ENCODE measurements at places on chromosomes 6 and 20. TPM values are rescaled to one million over a fixed set of nuclear protein-coding genes. Genes with fewer than 3 reads are reported as not detected.

DNA sequence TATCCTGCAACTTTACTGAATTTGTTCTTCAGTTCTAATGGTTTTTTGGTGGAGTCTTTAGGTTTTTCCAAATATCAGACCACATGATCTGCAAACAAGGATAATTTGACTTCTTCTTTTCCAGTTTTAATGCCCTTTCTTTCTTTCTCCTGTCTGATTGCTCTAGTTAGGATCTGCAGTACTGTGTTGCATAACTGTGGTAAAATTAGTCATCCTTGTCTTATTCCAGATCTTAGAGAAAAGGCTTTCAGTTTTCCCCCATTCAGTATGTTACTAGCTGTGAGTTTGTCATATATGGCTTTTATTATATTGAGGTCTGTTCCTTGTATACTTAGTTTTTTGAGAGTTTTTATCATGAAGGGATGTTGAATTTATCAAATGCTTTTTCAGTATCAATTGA lies 4.3 kb downstream of the MICA start:
- no peak for DNase-seq

Gene CRISP2
- total RNA-seq, result not detected

DNA sequence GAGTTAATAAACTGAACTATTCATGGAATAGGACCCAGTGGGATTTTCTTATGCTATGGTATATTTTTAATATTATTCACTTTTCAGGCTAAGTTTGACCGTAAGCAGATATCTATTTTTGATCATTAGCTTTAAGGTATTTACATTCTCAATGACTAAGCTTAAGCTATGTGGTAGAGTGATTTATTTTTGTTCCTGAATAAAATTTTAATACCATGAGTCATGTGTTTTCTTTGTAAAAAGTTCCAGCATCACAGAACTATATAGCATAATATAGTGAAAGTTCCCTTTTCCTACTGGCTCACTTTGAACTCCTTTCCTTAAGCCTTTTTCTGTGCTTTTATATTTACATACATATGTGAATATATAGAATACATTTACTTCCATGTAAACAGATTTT lies 75.8 kb downstream of the BCKDHB start:
- no peak for DNase-seq

DNA sequence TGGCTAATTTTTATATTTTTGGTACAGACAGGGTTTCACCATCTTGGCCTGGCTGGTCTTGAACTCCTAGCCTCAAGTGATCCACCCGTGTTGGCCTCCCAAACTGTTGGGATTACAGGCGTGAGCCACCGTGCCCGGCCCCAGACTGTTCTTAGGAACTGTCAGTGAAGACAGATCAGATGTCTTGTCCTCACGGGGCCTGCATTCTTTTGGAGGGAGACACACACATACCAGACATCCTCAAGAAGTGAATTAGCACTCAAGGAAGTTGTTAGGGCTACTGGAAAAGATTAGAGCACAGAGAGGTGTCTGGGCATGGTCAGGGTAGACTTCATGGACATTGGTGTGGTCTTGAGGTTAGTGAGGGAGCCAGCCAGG lies 10.3 kb upstream of the LPIN3 start:
- no peak for DNase-seq

Gene GPX5
- total RNA-seq, result not detected

GRCh38 chr6:151224076-151224475 lies 15.7 kb upstream of the AKAP12 start:
- DNase-seq, result no peak

GRCh38 chr20:43722153-43722505 lies 4.7 kb downstream of the GTSF1L start:
- DNase-seq, result no peak

DNA sequence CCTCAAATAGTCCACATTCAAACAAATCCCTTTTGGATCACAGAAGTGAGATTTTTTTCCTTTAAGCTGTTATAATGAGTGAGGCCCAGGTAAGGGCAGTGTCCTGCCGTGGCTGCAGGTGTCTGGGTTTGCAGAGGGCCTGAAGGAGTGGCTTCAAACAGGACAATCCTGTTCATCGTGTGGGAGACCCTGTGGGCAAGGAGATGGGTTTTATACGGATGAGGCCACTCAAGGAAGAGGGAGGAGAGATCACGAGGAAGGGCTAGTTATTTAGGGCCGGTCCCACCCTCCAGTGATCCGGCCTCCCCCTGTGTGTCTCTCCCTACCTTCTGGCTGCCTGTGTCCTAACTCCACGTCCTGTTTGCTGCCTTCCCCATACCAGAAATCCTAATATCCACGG lies 33.8 kb downstream of the PPP1R14C start:
- no peak for DNase-seq

- no peak for DNase-seq
Observed at GRCh38 chr20:15561707-15562404, 1011.4 kb downstream of the KIF16B start.

Gene ANGPT4
- 0.70 TPM for total RNA-seq

Gene CYP24A1
- 2.5 TPM for total RNA-seq

Gene CCN6
- total RNA-seq, result 7.6 TPM

DNA sequence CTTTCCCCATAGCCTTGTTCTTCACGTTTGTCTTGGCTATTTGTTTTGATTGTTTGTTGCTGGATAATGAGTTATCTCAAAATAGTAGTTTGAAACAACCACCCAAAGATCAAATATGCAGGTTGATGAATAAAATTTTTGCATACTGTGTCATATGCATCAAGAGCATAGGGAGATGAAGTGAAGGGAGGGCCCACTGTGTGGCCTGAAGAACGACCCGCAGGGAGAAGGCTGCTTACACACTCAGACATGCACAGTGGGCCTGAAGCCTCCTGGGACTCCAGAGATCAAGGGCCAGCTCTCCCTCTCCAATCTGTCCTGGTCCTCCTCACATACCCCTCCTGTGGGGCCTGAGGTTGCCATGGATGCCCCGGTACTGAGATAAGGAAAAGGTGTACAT lies 16.2 kb upstream of the TREM2 start:
- no peak for DNase-seq

Gene C2
- 3.4 TPM for total RNA-seq

GRCh38 chr20:61640131-61640870 lies 388.2 kb downstream of the CDH4 start:
- DNase-seq, result no peak

- no peak for DNase-seq
Observed at GRCh38 chr6:113684382-113684901, 172.7 kb upstream of the MARCKS start.

GRCh38 chr20:10922941-10923340 lies 249.1 kb upstream of the JAG1 start:
- DNase-seq, result no peak

- no peak for DNase-seq
Observed at GRCh38 chr6:45786355-45786781, 229.3 kb downstream of the CLIC5 start.

- no peak for DNase-seq
Observed at GRCh38 chr20:40813708-40814630, 124.9 kb upstream of the MAFB start.

Gene MYLK2
- total RNA-seq, result not detected

Gene TRIM10
- 0.76 TPM for total RNA-seq

Gene KCNQ5
- not detected for total RNA-seq

DNA sequence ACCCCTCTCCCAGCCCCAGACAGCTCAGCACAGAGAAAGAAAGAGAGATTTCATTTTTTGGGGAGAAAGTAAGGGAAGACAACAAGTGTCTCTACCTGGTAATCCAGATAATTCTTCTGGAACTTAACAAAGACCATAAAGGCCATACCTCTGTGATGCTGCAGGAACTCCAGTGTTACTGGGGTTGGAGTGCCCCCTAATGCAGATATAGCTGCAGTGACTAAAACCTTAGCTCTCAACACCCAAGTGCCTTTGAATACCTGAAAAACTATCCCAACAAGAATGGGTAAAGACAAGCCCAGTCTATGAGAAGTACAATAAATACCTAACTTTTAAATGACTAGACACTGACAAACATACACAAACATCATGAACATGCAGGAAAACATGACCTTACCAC lies 365.3 kb upstream of the PTCHD4 start:
- DNase-seq, result no peak

Gene TBX18
- total RNA-seq, result 0.62 TPM

GRCh38 chr6:12286373-12287110 lies 3.6 kb upstream of the EDN1 start:
- no peak for DNase-seq

Gene TPBG
- 30.4 TPM for total RNA-seq

Gene PNPLA1
- total RNA-seq, result 28.9 TPM

DNA sequence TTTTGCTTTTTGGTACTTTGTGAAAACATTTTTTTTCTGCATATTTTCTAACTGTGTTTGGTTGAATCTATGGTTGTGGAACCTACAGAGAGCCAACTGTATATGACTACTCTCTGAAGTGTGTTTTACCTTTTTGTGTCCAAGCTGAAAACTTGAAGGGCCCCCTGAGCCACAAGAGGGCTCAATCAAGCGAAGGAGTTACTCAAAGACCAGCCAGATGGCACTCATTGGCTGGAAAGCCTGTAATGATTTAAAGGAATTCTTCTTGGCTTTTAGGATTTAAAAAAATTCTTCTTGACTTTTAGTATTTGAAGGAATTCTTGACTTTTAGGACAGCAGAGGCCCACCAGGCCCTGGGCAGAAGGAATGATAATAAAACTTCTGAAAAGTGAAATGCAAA lies 27.0 kb upstream of the ECI2 start:
- DNase-seq, result no peak
